ENCODE measurements at places on chromosomes 2 and 18. TPM values are rescaled to one million over a fixed set of nuclear protein-coding genes. Genes with fewer than 3 reads are reported as not detected.

DNA sequence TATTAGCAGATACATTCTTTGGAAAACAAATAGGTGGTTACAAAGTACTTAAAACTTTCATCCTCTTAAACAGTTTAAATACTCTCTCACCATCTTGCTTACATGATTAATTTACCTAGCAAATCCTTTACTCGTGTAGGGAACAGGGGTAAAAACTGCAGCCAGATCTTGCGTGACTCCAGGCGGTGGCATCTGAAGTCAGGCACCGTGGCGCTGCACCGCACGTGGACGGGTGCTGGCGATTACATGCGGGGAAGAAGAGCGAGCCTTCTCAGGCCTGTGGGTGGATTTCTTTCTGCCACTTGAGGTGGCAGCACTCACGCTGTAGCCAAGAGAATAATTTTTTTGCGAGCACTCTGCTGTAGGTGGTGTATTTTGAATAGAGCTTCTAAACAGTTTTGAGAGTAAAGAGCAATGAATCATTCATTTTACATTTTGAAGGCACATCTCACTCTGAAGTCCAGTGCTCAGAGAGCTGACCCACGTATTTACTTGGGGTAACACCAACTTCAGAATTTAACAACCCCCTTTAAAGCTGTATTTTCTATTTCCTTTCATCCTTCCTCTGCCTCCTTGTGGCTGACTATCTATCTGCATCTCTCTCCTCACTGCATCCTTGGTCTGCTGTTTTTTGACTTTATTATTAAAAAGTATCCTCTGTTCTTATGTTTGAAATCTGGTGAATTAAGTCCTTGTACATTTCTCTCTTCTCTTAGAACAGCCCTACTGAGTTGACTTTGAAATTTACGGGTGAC, 68.9 kb downstream of the EPAS1 start:
- DNase-seq: peak; percentile 35

DNA sequence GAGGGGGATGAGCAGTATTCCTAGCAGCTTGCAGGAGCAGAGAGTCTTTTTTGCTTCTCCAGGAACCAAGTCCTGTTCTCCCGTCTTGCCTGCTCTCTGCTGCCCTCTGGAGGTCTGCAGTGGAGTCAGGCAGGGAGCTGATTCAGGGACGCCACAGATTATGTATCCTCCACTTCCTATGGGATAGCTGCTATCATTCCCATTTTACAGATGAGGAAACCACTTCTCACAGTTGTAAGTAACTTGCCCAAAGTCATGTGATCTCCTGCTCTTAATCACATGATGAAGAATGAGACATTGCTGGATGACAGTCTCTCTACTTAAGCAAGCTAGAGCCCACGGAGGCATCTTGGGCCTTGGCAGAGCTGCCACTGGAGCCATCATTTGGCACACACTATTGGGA, 8.3 kb downstream of the SLC4A5 start:
- peak; percentile 73 for DNase-seq

DNA sequence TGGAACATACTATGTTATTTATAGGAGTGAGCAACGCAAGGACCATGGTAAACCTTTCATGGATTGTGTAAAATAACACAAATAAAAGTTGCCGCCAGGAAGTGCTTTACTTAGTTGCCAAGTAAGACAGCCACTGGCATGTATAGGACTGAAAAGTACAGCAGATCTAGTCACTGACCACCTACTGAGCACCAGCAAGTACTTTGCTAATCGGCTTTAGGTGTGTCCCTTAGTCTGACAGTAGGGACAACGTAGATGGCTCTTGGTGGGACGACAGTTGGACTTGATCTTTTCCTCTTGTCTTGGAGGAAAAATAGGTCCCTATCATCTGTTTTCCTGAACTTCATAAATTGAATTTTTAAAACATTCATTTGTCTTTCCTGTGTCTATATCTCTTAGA, 13.6 kb upstream of the CXXC1 start:
- no peak for DNase-seq

- DNase-seq: peak; percentile 93
Measured at GRCh38 chr2:127649684-127650040, 3.7 kb downstream of the GPR17 start.

GRCh38 chr2:127219171-127220070, 678 bp downstream of the CYP27C1 start:
- no peak for DNase-seq

DNA sequence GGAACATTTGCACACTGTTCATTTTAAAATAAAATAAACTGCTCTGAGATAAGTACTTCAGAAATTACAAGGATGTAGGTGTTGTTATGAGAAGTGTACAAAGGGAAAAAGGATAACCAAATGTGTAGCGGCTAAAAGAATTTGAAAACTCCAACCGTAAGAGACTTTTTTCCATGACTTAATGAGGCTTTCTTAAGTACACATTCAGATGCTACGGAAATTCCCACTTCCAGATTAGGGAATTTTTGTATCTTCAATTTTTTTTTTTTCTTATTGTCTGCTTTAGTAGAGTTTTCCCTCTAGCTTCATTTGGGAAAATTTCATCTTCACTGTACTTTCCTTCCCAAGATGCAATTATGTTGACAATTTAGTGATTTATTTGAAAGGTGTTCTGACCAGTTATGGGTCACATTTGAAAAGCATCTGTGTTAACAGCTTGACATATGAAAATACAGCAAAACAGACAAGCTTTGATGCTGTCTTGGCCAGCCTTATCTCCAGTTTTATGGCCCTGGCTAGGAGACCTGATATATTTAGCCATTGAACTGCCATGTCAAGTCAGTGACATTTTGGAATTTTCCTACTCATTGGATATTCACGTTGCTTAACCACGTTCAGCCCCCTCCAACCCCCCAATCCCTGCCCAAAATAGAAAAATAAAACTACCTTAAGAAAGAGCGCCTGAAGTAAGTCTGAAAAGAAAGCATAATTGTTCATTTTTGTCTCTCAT, 105.6 kb downstream of the FEZ2 start:
- no peak for DNase-seq

DNA sequence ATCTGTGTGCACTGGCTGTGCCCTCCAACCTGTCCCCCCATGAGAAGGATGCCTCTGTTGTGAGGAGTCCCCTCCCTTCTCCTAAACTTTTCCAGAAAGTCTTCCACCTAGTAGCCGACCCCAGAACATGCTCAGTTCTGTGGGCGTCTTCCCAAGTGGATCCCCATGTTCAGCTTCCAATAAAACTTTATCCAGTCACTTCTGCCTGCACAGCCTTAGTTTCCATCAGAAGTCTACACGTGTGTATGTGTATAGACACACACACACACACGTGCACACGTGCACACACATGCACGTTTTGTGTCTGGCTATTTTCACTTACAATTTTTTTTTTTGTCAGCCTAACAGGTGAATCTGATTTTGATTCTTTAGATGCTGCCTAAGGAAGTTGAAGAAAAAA, 115.1 kb downstream of the RTP5 start:
- DNase-seq: no peak

Gene FOXI3
- not detected for total RNA-seq

Gene ZEB2
- total RNA-seq: not detected

Gene SLC11A1
- 0.33 TPM for total RNA-seq

Gene LYPD6B
- total RNA-seq: 3.1 TPM

Gene FAM237A
- total RNA-seq: not detected

Gene TMEM198
- 5.6 TPM for total RNA-seq
